Activated CD4-positive, alpha-beta T cell treated with anti-CD3 and anti-CD28 coated beads for 36 hours (primary cell): ENCODE measurements at places on chromosomes 2 and 18. TPM values are rescaled to one million over a fixed set of nuclear protein-coding genes. Genes with fewer than 3 reads are reported as not detected.

SLC9A4 gene
- 0.11 TPM for total RNA-seq

INO80B gene
- total RNA-seq: 24.2 TPM

CDH7 gene
- total RNA-seq: not detected

MARCHF4 gene
- total RNA-seq: not detected

LHCGR gene
- total RNA-seq: not detected

LRP1B gene
- total RNA-seq: not detected

DNA sequence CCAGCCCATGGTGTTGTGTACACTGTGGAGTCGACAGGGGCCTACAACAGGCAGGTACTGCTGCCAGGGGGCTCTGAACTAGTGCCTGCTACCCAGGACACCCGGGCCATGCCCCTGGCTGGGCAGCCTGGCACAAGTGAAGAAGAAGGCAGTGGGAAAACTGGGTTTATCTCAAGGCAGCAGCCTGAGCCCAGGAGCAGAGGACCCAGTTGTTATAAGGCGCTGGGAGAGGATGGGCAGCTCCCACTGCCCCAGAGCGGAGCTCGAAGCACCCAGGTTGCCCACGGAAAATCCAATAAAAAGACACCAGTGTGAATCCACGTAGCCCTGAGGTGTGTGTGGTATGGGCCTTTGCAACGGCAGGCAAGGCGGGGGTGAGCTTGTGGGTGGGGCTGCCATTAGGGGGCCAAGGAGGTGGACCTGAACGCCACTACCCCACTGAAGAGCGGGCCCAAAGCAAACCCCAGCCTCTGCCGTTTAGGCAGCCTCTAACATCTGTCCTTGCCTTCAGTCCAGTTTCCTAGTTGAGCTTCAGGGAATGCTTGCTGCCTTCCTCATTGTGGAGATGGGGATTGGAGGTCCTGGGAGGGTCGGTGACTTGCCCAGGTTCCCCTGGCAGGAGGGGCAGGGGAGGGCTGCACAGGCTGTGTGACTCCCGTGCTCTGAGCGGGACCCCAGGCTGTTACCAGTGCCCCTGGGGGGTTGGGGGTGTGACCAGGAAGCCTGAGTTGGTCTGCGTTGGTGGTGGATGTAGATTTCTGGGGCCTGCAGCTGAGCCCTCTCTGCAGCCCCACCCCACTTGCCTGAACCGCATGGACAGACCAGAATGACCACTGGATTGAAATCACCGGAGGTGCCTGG lies 16.0 kb downstream of the ARID5A start:
- H3K27ac ChIP-seq: peak overlapping the region; percentile 37
- peaks cover 32% of the 10 kb centered on the region for H3K4me1 ChIP-seq
- H3K27me3 ChIP-seq: no peaks in the 10 kb centered on the region
- peaks cover 29% of the 10 kb centered on the region for H3K36me3 ChIP-seq
- H3K4me3 ChIP-seq: peak overlapping the region; percentile 28
- peak; percentile 35 for DNase-seq

DNA sequence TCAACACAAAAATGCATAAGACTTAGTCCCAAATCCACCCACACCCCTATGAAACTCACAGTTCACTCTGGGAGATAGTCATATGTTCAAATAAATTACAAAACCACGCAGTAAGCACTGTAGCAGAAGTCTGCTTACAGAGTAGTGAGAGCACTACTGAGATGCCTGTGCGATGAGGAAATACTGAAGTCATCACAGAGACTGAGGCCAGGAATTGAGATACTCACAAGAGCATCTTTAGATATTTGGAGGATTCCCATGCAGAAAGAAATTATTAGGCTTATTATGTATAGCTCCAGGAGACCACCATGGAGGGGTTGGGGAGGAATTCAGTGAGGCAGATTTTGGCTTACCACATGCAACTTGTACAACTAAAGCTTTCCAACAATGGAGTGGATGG lies 82.3 kb downstream of the ANTXR1 start:
- no peak for DNase-seq
- no peak overlapping the region for H3K4me3 ChIP-seq
- H3K36me3 ChIP-seq: no peaks in the 10 kb centered on the region
- no peak overlapping the region for H3K27ac ChIP-seq

GRCh38 chr2:18753722-18754121 lies 164.4 kb upstream of the NT5C1B start:
- no peak for DNase-seq
- no peak overlapping the region for H3K27ac ChIP-seq
- H3K4me3 ChIP-seq: no peak overlapping the region

- no peak for DNase-seq
- H3K27me3 ChIP-seq: no peaks in the 10 kb centered on the region
- H3K27ac ChIP-seq: no peak overlapping the region
- H3K4me1 ChIP-seq: no peaks in the 10 kb centered on the region
- no peaks in the 10 kb centered on the region for H3K36me3 ChIP-seq
Measured at GRCh38 chr18:72091369-72091768, 452.8 kb downstream of the CBLN2 start.

DNA sequence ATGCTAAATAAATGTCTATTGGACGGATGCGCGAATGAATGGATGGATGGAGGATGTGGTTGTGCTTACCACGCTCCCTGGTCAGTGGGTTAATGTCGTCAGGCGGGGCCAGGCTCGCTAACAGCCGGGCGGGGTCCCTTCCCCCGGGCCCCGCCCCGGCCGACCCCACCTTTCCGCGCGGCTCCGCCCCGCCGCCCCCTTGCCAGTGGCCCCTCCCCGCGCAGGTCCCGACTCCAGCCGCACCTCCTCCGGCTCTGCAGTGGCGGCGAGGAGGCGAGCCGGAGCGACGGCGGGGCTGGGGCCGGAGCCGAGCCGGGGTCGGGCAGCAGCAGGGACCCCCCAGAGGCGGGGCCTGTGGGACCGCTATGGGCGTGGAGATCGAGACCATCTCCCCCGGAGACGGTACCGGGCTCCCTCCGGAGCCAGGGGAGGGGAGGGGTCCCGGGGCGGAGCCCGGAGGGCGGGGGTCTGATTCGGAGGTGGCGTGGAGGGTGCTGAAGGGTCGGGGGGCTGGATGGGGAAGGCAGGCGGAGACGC lies at the start of gene FKBP1B:
TSS of gene FKBP1B (plus strand) at position 257 of the 537 bp plus-strand sequence. CDS start at position 366, 109 bp downstream.
- peak; percentile 76 for DNase-seq
- no peak within 1 kb of the TSS for H3K4me3 ChIP-seq
- peaks cover 7% of the 10 kb centered on the region for H3K27me3 ChIP-seq
- peaks cover 25% of the 10 kb centered on the region for H3K4me1 ChIP-seq
- no peaks in the 10 kb centered on the region for H3K36me3 ChIP-seq

- H3K4me3 ChIP-seq: no peak overlapping the region
- no peak for DNase-seq
- no peaks in the 10 kb centered on the region for H3K36me3 ChIP-seq
- no peak overlapping the region for H3K27ac ChIP-seq
- no peaks in the 10 kb centered on the region for H3K4me1 ChIP-seq
Measured at GRCh38 chr18:26617151-26617554, 68.8 kb upstream of the KCTD1 start.

DNA sequence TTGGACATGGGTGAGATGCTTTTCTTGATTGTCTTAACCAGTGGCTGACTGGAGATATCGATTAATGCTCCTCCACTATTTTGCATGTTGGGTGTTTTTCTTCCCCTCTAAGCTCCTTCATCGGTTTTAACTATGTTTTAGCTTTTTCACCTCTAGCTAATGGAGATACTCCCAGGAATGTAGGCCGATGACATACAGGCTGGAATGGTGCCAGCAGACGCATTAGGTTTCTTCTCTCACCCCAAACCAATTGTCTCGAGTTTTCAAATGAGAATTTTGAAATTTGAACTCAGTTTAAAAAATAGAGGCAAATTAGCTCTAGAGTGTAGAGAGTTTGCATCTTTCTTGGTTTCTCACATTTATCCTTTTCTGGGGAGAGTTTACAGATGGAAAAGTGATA lies 247.6 kb downstream of the RPRM start:
- no peak overlapping the region for H3K4me3 ChIP-seq
- H3K27ac ChIP-seq: no peak overlapping the region
- no peak for DNase-seq
- peaks cover 11% of the 10 kb centered on the region for H3K4me1 ChIP-seq
- no peaks in the 10 kb centered on the region for H3K27me3 ChIP-seq
- H3K36me3 ChIP-seq: no peaks in the 10 kb centered on the region

GRCh38 chr2:162226836-162227235 lies 16.4 kb downstream of the FAP start:
- no peak for DNase-seq
- no peaks in the 10 kb centered on the region for H3K4me1 ChIP-seq
- no peak overlapping the region for H3K27ac ChIP-seq
- H3K4me3 ChIP-seq: no peak overlapping the region
- no peaks in the 10 kb centered on the region for H3K36me3 ChIP-seq

GRCh38 chr2:220191031-220191430 lies 563.6 kb downstream of the SLC4A3 start:
- no peak overlapping the region for H3K4me3 ChIP-seq
- H3K4me1 ChIP-seq: no peaks in the 10 kb centered on the region
- DNase-seq: no peak
- no peaks in the 10 kb centered on the region for H3K36me3 ChIP-seq
- H3K27ac ChIP-seq: no peak overlapping the region
- H3K27me3 ChIP-seq: no peaks in the 10 kb centered on the region

DNA sequence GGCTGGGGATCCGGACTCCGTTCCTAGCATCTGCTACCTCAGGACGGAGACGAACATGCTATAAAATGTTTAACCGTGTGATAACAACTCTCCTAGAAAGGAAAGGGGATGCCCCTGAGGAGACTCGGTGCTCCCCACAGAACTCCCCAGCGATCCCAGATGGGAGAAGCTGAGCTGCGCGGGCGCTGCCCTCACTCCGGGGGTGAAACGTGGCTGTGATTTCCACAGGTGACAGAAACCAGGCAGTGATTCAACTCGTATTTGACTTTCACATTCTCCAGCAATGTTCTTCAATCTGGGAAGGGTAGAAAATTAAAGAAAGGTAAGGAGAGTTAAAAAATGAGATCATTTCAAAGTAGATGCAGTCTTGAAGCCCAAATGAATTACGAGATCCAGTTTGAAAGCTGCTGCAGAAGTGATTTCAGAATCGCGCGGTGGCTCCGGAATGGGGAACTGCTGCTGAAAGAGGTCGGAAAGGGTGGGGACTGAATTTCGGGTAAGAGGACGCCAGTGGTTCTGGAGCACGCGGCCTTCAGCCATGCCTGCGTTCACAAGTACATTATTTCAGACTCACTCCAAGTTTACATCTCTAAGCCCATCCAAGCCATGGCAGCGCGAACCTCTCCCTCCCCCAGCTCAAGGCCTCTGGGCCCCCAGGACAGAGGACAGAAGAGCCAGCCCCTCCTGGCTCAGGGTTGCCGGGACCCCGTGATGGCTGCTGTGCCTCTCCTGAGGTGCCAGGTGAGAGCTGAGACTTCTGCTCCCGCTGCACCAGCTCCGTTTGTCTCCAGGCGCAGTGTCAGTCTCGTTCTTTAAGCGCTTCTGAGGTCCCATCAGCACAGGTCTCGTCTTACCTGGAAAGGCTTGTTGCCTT lies 39.5 kb downstream of the ADNP2 start:
- peaks cover 9% of the 10 kb centered on the region for H3K27me3 ChIP-seq
- H3K36me3 ChIP-seq: peaks cover 7% of the 10 kb centered on the region
- H3K4me1 ChIP-seq: peaks cover 15% of the 10 kb centered on the region
- H3K4me3 ChIP-seq: peak overlapping the region; percentile 74

GRCh38 chr2:223469270-223470046 lies 132.7 kb downstream of the SCG2 start:
- H3K36me3 ChIP-seq: no peaks in the 10 kb centered on the region
- no peaks in the 10 kb centered on the region for H3K4me1 ChIP-seq
- DNase-seq: no peak
- H3K27ac ChIP-seq: no peak overlapping the region
- H3K27me3 ChIP-seq: no peaks in the 10 kb centered on the region
- H3K4me3 ChIP-seq: no peak overlapping the region

DNA sequence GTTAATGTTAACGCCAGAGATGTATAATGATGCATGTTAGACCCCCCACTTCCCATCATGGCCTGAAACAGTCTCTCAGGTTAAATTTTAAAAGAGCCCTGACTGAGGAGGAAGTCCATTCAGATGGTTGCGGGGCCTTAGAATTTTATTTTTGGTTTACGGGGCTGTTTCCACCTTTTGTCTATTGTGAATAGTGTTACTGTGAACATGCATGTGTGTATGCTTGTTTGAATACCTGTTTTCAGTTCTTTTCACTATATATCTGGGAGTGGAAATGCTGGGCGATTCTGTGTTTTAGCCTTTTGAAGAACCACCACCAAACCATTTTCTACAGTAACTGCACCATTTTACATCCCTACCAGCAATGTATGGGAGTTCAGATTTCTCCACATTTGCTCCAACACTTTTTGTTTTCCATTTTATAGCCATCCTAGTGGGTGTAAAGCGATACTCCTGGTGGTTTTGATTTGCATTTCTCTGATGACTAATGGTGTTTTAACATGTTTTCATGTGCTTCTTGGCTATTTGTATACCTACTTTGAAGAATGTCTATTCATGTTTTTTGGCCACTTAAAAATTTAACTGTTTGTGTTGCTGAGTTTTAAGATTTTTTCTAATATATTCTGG lies 133.0 kb downstream of the MYO3B start:
- no peak overlapping the region for H3K4me3 ChIP-seq
- no peaks in the 10 kb centered on the region for H3K4me1 ChIP-seq
- H3K36me3 ChIP-seq: no peaks in the 10 kb centered on the region
- H3K27ac ChIP-seq: no peak overlapping the region

DNA sequence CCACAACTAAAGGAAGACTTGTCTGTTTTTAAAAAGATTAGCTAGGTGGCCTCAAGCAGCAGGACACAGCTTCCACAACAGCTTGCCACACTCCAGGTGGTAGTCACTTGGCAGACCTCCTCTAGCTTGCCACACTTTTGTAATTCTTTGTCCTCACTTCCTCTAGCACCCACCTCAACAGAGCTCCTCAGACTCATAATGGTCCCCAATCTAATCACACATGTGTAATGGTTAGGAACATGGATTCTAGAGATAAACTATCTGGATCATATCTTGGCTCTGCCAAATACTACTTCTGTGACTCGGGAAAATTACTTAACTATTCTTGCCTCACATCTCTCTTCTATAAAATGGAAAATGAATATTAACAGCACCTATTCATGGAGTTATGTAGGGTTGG lies 3.5 kb downstream of the SNRNP200 start:
- DNase-seq: no peak
- peaks cover 67% of the 10 kb centered on the region for H3K36me3 ChIP-seq
- peaks cover 46% of the 10 kb centered on the region for H3K4me1 ChIP-seq
- peak overlapping the region; percentile 40 for H3K27ac ChIP-seq

DNA sequence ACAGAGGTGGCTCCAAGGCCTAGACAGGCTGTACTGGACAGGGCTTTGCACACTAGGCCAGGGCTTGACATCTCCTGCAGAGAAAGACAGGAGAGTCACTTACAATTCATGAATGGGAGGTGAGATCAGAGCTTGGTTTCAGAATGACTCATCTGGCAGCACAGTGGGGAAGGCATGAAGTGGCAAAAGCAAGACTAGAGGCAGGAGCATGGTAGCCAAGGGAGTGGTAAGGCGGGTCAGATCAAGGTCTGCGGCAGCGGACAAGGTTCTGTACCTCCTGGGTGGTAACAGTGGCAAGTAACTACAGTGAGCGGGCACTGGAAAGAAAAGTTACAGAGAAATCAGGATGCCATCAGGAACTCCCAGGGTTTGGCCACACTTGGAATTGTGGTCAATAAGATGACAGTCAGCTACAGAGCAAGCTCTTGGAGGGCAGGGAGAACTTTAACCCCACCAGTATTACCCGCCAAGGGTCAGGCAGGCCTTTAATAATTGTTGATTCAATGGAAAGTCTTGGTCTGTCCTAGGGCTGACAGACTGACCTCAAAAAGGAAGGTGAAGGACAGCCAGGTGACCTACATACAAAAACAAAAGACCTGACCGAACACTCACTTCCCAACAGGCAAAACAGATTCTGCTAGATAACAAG lies 5.7 kb downstream of the MCFD2 start:
- H3K27me3 ChIP-seq: no peaks in the 10 kb centered on the region
- peak; percentile 69 for DNase-seq
- H3K27ac ChIP-seq: peak overlapping the region; percentile 21
- H3K36me3 ChIP-seq: peaks cover 54% of the 10 kb centered on the region
- H3K4me3 ChIP-seq: no peak overlapping the region
